Psoas muscle (tissue), 8 donors: ENCODE measurements at places on chromosomes 3 and 15.
A peak's percentile ranks its signal among the peaks of the same experiment; 100 is the strongest.

GRCh38 chr3:54713455-54713854, 214.4 kb downstream of the LRTM1 start:
- no peak overlapping the region for H3K27ac ChIP-seq
- no peak overlapping the region for H3K4me3 ChIP-seq
- H3K27me3 ChIP-seq: no peaks in the 10 kb centered on the region
- no peaks in the 10 kb centered on the region for H3K4me1 ChIP-seq

- peak overlapping the region; percentile 42 for H3K4me3 ChIP-seq
- peak; percentile 32 for DNase-seq
- peak overlapping the region; percentile 73 for H3K27ac ChIP-seq
- H3K4me1 ChIP-seq: peaks cover 74% of the 10 kb centered on the region
Measured at GRCh38 chr3:63967675-63968611, 55.4 kb downstream of the PSMD6 start.

DNA sequence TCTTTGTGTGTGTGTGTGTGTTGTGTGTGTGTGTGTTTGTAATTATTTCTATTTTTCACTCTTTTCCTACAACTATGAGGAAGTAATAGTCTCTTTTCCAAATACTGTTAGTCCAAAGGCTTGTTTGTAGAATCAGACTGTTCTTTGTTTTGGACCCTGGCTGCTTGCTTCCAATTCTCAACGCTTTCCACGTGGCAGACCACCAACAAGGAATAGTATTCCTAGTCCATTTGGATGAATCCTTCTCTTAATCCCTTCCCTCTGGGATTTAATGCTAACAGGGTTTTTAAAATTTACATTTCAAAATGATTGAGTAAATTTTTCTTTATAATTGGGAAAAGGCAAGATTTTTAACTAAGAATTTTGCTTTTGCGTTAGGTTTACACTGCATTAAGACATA, 62.7 kb downstream of the ADAMTSL3 start:
- no peak for DNase-seq
- H3K27me3 ChIP-seq: no peaks in the 10 kb centered on the region
- H3K27ac ChIP-seq: no peak overlapping the region
- H3K4me1 ChIP-seq: no peaks in the 10 kb centered on the region
- H3K4me3 ChIP-seq: no peak overlapping the region

- H3K4me1 ChIP-seq: peaks cover 4% of the 10 kb centered on the region
- no peaks in the 10 kb centered on the region for H3K36me3 ChIP-seq
- H3K27ac ChIP-seq: no peak overlapping the region
Measured at GRCh38 chr15:40871749-40872617, 2.1 kb downstream of the RHOV start.

- no peak overlapping the region for H3K27ac ChIP-seq
- H3K27me3 ChIP-seq: no peaks in the 10 kb centered on the region
- H3K36me3 ChIP-seq: no peaks in the 10 kb centered on the region
- no peaks in the 10 kb centered on the region for H3K4me1 ChIP-seq
- H3K4me3 ChIP-seq: no peak overlapping the region
Measured at GRCh38 chr15:58361273-58361759, 70.5 kb upstream of the LIPC start.
